ENCODE measurements at places on chromosomes 16 and 17.

- no peak for DNase-seq
These were observed 49.6 kb upstream of the NKD1 start for GRCh38 chr16:50498431-50499155.

DNA sequence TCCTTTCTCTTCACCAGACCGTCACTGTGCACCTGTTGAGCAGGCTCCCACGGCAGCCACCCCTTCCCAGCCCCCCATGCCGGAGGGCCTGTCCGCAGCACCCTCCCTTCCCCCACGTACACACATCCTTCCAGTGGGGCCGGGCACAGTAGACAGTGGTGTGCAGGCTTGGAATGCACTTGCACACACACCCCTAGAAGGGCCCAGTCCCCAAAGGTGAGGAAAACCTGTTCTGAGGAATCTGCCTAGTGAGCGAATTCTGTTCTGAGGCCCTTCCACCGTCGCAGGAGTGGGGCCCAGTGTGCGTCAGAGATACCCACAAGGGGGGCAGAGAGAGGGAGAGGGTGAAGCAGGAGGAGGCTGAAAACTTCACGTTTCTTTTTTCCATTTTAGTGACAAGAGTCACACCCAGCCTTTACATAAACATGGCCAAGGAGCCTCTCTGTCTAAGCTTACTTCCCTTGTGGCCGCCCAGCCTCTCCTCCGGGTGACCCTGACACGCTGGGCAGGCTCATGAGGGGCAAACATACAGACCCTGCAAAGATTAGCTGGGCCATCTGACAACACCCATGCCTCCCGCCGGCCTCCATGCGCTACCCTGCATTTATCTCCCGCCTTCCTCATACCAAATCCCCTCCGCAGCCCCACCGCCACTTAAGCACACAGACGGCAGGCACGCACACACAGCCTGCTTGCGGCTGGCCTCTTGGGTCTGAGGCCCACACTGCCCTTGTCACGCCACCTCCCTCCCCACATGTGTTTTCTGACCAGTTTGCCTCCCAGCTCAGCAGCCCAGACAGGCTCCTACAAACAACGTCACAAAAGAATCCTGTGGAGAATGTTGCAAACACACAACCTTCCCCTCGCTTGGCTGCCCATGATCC lies 1.8 kb downstream of the ZBTB4 start:
- DNase-seq = no peak

DNA sequence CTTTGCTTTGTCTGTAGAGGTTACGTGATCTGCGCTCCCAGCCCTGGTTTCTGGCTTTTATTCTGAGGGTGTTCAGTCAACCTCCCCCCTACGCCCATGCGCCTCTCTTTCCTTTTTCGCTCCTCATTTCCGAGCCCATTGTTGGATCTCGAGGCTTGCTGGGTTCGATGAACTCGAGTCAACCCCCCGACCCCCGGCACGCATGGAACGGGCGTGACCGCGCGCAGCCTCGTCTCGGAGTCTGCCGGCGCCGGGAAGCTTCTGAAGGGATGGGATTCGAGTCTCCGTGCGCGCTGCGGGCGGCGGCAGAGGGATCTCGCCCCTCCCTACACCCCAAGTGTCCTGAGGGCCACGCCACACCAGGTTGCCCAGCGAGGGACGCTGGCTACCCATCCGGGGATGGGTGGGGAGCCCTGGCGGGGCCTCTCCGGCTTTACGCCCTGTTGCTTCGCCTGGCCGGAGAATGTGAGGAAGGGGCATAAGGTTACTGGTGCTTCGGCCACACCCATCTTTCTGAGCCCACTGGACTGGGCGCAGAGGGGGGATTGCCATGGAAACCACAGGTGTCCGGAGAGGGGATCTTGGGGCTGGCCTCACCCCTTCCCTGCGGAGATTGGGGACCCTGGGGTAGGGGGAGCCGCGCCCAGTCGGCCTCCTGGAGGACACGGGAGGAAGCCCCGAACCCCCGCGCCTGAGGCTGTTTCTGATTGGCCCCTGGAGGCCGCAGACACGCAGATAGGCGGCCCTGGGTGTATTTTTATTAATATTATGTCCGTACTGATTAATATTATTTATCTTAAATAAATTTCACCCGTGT lies 1.8 kb downstream of the MAPT start:
- no peak for DNase-seq

DNA sequence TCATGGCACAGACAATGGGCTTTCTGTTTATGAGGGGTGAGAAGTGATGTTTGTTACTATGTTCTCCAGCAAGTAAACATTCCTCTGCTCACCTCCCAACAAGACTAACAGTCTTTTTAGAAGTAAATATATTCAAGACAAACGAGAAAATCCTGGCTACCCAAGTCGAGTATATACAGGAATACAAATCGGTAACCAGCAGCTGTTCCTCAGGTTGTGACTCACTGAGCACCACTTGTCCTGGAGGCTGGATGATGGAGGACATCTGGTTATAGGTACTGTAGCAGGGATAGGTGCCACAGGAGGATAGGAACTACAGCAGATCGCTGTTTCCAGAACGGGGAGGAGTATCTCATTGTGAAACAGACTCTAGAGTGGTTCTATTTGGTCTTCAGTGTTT lies 5.3 kb upstream of the RPL27 start:
- DNase-seq = no peak

DNA sequence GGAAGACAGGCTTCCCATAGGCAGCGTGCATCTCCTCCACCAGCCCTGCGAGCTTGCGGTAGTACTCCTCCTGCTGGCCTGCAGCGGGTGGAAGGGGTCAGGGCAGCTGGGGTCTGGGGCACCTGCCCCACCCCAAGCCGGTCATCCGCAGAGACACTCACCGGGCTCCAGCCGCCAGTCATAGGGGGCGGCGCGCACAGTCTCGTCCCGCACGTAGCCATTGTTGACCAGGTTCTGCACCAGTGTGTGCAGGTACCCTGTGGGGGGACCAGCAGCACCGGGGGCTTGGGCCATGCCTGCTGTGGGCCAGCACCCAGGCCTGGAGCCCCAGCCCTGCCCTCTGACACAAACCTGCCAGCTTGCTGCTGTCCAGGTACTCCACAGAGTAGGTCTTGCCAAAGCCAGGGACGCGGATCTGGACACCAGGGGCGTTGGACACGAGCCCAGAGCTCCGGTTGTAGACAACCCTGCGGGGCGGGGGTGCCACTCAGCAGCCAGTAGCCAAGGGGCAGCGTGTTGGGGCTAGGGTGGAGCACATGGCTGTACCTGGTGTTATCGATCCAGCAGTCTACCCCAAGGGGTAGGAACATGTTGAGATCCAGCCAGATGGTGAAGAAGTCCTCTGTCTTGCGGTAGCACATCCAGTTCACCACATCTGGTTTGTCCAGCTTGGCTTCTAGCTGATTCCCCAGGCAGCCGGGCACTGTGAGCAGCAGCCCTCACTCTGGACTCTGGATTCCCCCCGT lies 1.2 kb downstream of the LCAT start:
- DNase-seq = no peak

DNA sequence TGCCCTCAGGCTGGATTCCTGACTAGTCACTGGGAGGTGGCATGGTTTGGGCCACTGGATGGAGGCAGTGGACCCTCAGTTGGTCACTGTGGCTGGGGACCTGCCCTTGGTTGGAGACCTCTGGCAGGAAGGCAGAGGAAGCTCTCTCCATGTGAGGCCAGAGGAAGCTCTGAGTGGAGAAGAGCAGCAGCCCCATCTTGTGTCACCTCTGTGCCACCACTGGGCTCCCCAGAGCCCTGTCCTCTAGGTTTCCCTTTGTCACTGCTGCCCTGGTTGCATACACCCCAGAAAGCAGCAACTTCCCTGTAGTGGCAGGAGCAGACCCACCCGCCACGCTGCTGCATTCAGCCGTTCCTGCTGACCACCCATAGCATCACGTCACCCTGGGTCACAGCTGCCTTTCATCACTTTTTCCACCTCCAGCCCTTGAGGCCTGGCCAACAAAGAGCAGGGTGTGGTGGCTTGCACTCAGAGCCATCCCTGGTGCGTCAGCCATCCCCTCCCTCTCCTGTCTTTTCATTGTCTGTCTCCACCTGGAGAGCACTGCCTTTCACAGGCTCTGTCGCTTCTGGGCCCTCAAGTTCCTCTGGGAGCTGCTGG lies 11.9 kb downstream of the CTRL start:
- DNase-seq = no peak

GRCh38 chr16:83849421-83849820 lies 41.6 kb downstream of the HSBP1 start:
- no peak for DNase-seq

GRCh38 chr17:34226011-34226743 lies 28.9 kb upstream of the CCL2 start:
- no peak for DNase-seq

GRCh38 chr16:84737192-84738011 lies 37.6 kb downstream of the USP10 start:
- peak; percentile 46 for DNase-seq

- DNase-seq = no peak
These were observed 68.0 kb upstream of the SIAH1 start for GRCh38 chr16:48452991-48453760.

DNA sequence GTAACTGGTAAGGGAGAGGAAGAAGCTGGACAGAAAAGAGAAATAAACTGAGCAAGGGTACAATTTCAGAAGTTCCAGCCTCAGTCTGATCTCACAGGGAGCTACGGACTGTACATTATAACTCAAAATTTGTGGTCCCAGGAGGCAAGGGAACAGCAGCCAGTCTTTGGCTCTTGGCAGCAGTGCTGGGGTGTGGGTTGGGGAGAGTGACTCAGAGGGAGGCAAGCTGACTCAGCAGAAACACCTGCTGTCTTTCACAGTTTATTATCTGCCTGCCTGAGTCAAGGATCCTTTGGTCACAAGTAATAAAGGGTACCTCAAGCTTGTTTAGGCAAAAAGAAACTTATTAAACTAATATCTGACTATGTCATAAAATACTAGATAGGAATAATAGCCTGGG lies 73.5 kb upstream of the KIF2B start:
- no peak for DNase-seq

GRCh38 chr16:84714028-84714427 lies 14.2 kb downstream of the USP10 start:
- DNase-seq = no peak

- no peak for DNase-seq
These were observed 605.8 kb upstream of the CDH11 start for GRCh38 chr16:65727534-65728137.

DNA sequence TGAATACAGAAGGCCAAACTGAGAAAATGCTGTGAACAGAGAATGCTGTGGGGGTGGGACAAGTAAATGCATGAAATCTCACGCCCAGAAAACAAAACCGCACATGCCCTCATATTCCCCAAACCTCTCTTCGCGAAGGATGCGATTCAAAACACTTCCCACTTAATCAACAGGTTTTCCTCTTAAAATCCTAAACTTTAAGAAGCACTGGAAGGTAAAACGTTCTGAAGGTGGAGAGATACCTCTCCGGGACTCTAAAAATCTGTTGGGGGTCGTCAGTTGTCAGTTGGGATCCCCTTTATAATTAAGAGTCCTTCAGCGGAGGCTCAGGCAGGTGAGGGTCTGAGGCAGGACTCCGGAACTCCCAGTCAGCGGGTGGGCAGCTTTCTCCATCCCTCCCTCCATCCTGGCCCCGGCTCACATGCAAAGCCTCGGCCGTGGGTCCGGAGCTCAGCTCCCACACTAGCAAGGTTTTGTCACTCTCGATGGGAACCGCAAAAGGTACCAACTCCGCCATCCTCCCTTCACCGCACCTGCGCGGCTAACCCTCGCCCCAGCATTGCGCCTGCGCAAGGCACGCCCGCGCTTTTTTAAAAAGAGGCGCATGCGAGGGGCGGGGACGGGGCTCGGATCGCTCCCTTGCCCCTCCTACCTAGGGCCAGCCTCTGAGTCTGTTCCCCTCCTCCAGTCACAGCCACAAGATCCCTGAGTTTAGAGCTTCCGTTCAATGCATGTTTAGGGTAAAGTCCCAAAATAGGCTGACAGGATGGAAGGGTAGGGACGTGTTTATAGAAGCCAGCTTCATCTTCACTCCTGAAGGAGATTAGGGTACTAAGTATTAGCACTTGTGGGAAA lies at the start of gene RDM1:
TSS of gene RDM1 (minus strand) at position 563 of the 855 bp plus-strand sequence. CDS start at position 517, 46 bp downstream.
- peak; percentile 91 for DNase-seq

DNA sequence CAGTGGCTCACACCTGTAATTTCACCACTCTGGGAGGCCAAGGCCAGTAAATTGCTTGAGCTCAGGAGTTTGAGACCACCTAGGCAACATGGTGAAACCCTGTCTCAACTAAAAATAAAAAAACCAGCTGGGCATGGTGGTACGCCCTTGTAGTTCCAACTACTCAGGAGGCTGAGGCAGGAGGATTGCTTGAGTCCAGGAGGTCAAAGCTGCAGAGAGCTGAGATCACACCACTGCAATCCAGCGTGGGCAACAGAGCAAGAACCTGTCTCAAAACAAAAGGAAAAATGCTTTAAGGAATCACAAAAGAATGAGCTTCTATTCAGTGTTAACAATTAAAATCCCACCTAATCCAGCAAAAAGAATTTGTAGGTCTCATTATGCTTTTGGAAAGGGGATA lies 5.9 kb downstream of the PRR11 start:
- no peak for DNase-seq

DNA sequence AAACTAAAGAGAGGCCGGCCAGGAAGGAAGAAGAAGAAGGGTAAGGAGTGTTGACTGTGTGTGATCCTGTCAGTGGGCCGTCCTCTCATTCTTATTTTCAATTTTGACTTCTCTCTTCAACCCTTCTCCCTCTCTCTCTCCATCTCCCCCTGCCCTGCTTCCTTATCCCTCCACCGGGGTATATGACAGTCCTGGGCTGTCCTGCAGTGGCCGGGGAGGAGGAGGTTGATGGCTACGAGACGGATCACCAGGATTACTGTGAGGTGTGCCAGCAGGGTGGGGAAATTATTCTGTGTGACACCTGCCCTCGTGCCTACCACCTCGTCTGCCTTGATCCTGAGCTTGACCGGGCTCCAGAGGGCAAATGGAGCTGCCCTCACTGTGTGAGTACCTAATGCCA lies 5.6 kb downstream of the CHD3 start:
- DNase-seq = no peak

- DNase-seq = no peak
These were observed 10.2 kb downstream of the CDH5 start for GRCh38 chr16:66376577-66377305.

DNA sequence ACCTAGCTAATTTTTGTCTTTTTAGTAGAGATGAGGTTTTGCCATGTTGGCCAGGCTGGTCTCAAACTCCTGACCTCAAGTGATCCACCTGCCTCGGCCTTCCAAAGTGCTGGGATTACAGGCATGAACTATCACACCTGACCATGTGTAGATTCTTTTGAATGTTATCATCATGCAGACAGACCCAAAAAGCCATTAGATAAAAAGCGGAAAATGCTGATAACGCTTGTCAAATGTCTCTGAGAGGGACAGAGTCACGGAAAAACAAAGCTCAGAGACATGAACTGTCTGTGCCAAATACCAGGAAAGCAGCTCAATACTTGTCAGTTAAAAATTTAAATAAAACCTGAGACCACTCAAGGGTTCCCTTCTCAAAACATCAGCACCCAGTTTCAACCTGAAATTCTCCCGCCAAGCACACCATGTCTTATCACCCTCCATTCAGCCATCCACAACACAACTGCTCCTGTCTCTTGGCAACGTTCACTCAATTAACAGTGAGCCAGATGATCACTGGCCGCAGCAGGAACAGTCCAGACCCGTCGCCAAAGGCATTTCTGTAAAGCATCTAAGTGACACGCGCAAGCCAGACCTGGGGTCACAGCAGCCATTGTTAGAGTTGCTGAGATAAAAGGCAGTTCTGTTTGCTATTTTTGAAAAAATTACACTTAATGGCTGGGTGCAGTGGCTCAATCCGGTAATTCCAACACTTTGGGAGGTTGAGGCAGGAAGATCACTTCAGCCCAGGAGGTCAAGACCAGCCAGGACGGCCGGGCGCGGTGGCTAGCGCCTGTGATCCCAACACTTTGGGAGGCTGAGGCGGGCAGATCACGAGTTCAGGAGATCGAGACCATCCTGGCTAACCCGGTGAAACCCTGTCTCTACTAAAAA lies 29.7 kb downstream of the FANCA start:
- DNase-seq = no peak

All from NCI-H774 (cell line).